ENCODE measurements at places on chromosomes 1 and 21. TPM values are rescaled to one million over a fixed set of nuclear protein-coding genes. Genes with fewer than 3 reads are reported as not detected.

Gene SLFNL1
- total RNA-seq = 0.92 TPM

Gene REN
- total RNA-seq = not detected

Gene CELSR2
- total RNA-seq = 40.8 TPM

Gene C8A
- not detected for total RNA-seq

Gene TNFRSF14
- total RNA-seq = 2.8 TPM

Gene OR2L8
- total RNA-seq = 2.5 TPM

Gene C1orf94
- 0.23 TPM for total RNA-seq

Gene PRAMEF15
- total RNA-seq = not detected

Gene C1QTNF12
- total RNA-seq = not detected

Gene KRTAP12-2
- not detected for total RNA-seq

Gene PADI2
- 3.5 TPM for total RNA-seq

Gene RCC1
- total RNA-seq = 13.1 TPM

Gene BGLAP
- total RNA-seq = not detected

All from diencephalon (tissue), 1 donor.